ENCODE measurements at places on chromosomes 11 and 22.

DNA sequence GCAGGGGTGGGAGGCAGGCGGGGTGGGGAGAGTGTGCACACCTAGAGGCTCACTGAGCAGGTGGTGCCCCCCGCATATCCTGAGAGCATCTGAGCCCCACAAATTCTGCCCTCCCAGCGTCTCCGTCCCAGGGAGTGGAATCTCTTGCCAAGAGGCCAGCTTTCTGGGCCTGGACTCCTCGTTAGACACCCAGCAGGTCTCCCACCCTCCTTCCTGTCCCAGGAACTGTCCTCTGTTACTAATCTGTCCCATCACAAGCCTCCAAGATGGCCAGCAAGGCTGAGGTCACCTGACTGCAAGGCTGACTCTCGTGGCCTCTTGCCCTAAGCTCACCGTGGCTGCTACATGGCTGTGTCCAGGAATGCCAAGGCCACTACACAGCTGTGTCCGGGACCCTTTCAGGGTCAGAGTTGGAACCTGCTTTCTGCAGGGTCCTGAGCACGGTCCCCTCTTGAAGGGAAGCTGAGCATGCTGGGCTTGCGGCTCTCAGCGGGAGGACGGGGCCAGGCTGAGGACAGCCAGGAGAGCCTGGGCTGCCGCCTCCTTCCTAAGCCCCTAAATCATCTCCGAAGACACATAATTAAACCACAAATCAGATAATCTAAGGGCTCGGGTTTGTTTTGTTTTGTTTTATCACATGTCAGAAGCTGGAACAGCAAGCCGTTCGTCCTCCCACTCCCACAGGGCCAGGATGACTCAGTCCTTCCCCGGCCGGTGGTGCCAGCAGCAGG is 1327.3 kb downstream of the TBC1D22A start:
- peak; percentile 73 for DNase-seq

DNA sequence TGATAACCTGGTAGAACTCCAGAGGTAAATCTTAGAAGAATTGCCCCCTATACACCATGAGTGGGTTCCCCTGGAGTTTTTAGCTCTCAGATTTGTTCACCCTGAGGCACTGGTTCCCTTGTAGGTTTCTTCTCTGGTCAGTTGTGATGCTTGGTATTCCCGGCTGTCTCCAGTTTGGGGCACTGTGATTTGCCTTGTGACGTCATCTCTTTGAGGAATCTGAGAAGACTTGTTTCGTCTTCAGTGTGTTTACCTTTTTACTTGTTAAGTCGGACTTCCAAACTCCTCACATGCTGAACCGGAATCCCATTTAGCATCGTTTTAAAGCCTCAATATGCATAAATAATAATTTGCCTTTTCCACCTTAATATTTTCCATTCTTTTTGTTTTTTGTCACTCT is 54.4 kb downstream of the CECR2 start:
- DNase-seq, result no peak

DNA sequence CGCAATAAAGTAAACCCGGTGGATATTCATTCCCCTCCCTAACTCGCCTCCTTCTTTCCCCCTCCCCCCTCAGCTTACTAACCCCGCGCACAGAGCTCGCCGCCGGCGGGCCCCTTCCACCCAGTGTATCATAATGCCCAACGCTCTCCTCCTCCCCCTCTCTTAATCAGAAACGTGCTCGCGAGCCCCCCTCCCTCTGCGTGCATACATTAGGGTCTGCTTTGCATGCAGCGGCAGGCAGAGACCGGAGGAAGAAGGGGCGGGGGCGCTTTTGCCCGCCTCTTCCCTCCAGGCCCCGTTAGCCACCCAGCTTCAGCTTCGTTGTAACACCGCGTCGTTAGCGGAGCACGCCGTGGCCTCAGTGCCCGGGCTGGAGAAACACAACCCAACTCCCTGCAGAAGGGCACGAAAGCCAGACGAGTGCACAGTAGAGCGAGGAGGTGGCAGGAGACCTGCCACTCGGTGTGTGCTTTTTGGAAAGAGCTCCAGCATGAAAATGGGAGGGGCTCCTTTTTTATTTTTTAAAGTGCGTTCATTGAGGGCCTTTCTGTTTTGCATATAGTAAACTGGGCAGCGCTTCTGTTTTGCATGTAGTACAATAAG is 901 bp upstream of the KMT2A start:
- DNase-seq, result peak; percentile 76

DNA sequence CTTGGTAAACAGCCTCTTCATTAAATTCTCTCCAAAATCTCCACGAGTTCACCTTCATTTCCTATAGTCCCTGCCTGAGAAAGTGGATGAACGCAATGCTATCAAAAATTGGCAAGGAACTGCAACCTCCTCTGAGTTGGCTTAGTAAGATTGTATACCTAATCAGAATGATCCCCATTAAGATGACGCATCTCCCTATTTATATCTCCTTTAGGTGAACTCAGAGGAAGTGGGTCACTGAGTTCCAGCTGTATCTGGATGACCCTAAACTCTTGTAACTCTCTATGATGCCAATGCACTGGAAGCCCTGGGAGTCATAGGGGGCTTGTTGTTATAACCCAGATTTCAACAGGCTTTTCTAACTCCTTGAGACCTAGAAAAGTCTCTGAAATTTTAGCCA is 48.2 kb downstream of the OR10A6 start:
- no peak for DNase-seq

- no peak for DNase-seq
These were observed 364.6 kb downstream of the AASDHPPT start for GRCh38 chr11:106442032-106442431.

Data from umbilical cord (tissue), 2 donors.